Neural crest cell (in vitro differentiated cells): ENCODE measurements at places on chromosomes 3 and 15. TPM values are rescaled to one million over a fixed set of nuclear protein-coding genes. Genes with fewer than 3 reads are reported as not detected.

Gene TBCCD1
- 18.7 and 20.1 TPM in 2 replicates for total RNA-seq

DNA sequence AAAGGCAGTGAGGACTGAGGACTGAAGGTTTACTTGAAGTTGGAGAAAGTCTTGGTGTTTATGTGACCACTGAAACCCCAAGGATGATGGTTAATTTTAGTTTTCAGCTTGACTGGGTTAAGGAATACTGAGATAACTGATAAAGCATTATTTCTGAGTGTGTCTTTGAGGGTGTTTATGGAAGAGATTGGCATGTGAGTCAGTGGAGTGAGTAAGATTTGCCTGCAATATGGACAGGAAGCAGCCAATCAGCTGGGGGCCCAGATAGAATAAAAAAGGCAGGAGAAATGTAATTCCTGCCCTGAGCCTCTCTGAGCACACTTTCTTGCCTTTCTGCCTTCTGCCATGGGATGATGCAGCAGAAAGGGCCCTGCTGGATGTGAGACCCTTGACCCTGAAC lies 92.4 kb downstream of the KBTBD8 start:
- no peak overlapping the region for H3K4me3 ChIP-seq
- H3K36me3 ChIP-seq, result peaks cover 2% of the 10 kb centered on the region
- no peak overlapping the region for H3K27ac ChIP-seq
- H3K27me3 ChIP-seq, result no peaks in the 10 kb centered on the region
- DNase-seq, result no peak

DNA sequence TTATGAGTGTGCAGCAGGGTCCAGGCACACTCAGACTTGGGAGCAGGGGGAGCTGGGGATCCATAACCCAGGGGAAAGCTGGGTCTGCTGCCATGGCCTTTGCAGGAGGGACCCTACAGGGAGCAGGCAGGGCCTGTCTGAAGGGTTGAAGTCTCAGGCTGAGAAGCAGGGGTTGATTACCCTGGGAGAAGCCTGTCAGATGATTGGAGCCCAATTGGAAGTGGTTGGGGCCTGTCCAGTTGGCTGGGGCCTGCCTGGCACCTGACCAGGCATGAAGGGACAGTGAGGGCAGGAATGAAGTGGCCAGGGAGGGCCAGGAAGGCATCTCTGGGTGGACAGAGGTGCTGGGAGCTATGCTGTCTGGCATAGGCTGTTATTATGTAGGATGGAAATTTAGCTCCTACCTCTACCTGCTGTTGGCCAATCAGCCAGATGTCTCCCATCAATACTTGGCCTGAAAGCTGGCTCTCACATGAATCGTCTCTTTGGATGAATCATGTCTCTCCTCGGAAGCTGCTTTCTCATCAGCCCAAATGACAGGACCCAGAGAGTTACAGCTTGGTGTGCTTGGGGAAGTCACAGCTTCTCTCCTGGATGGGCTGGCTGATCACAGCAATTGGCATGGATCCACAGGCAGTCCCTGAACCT lies 27.4 kb upstream of the SLCO2A1 start:
- peaks cover 57% of the 10 kb centered on the region for H3K4me1 ChIP-seq
- H3K27me3 ChIP-seq, result no peaks in the 10 kb centered on the region
- DNase-seq, result no peak

Gene SLC9C1
- total RNA-seq, result 0.42 and 0.55 TPM in 2 replicates

DNA sequence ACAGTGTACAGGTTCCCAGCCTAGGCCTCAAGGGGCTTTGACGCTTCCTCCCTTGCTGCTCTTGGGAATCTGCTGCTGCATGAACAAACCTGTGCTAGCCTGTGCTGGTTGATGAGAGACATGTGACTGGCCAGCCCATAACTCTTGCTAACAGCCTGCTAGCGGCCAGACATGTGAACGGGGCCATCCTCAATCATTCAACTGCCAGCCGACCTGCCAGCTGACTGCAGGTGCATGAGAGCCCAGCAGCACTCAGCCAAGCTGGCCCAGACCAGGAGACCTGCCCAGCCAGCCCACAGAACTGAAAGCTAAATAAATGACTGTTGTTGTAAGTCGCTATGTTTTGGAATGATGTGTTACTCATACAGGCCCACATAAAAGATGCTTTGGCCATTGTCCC lies 82.4 kb upstream of the DLG1 start:
- H3K27me3 ChIP-seq, result peaks cover 12% of the 10 kb centered on the region
- no peaks in the 10 kb centered on the region for H3K36me3 ChIP-seq
- H3K27ac ChIP-seq, result no peak overlapping the region
- H3K4me1 ChIP-seq, result peaks cover 9% of the 10 kb centered on the region

GRCh38 chr3:144487011-144487410 lies 515.4 kb downstream of the DIPK2A start:
- no peak overlapping the region for H3K27ac ChIP-seq
- no peak overlapping the region for H3K4me3 ChIP-seq
- no peak for DNase-seq
- H3K4me1 ChIP-seq, result no peaks in the 10 kb centered on the region
- no peaks in the 10 kb centered on the region for H3K36me3 ChIP-seq
- H3K27me3 ChIP-seq, result no peaks in the 10 kb centered on the region

- no peak overlapping the region for H3K4me3 ChIP-seq
- peaks cover 6% of the 10 kb centered on the region for H3K4me1 ChIP-seq
- H3K27me3 ChIP-seq, result no peaks in the 10 kb centered on the region
- H3K36me3 ChIP-seq, result peaks cover 11% of the 10 kb centered on the region
Measured at GRCh38 chr15:64686130-64686735, 89.2 kb downstream of the RBPMS2 start.

Gene LIPH
- total RNA-seq, result not detected in 2 replicates

DNA sequence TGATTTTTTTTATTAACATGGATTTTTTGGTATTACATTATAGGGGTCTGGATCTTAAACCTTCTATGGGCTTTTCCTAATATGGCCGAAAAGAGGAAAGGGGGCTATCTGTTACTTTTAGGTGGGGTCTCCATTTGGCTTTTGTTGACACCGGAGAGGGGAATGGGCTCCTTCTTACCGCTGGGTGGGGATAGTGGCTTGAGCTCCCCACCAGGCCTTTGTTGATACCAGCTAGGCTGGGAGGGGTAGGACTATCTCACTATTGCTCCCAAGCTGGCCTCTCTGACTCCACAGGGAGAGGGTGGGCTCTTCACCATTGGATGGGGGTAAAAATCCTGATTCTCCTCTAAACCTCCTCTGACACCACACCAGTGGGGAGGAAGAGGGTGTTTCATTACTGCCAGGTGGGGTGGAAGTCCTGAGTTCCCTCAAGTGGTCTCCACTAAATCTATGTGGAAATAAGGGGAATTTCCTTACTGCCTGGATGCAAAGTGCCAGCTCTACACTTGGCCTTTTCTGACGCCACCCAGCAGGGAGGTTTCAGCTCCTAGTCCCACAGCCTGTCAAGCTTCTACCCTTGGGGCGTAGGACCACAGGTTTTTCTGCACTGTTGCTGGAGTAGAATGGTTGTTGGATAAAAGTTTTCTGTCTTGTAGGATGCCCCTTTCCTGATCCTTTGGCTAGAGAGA lies 572.3 kb downstream of the MAGI1 start:
- no peak for DNase-seq
- H3K27me3 ChIP-seq, result no peaks in the 10 kb centered on the region
- H3K4me1 ChIP-seq, result peaks cover 25% of the 10 kb centered on the region
- no peak overlapping the region for H3K4me3 ChIP-seq
- no peak overlapping the region for H3K27ac ChIP-seq
- peaks cover 26% of the 10 kb centered on the region for H3K36me3 ChIP-seq

Gene CCDC71
- total RNA-seq, result 26.0 and 29.4 TPM in 2 replicates
